ENCODE measurements at places on chromosomes 4 and X.

DNA sequence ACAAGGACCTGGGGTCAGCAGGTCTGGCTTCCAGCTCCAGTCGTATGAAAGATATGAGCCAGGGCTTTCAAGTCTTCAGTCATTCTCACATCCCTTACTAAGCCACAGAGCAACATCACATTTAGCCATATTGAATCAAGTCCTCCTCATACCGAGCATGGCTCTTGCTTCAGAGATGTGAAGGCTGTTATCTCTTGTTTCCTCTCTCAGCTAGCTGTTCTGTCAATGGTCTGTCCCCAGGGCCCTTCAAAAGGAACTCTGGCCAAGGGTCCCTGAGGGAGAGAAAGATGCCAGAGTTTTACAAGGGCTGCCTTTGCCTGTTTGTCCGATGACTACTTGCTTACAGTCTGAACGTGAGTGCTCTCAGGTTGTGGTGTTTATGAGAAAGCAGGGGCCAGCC, 30.5 kb downstream of the DOCK11 start:
- DNase-seq: no peak

- DNase-seq: no peak
Observed at GRCh38 chr4:73721435-73721834, 18.9 kb upstream of the CXCL8 start.

DNA sequence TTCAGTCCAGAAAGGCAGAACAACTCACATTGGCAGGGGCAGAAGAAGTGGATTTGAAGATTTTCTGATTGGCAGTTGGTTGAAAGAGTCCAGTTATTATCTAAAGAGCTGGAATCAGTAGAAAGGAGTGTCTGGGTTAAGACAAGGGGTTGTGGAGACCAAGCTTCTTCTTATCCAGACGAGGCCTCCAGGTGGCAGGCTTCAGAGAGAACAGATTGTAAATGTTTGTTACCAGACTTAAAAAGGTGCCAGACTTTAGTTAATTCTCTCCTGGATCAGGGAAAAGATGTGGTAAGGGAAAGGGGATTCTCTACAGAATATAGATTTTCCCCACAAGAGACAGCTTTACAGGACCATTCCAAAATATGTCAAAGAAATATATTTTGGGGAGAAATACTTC, 36.7 kb upstream of the TLR3 start:
- no peak for DNase-seq

DNA sequence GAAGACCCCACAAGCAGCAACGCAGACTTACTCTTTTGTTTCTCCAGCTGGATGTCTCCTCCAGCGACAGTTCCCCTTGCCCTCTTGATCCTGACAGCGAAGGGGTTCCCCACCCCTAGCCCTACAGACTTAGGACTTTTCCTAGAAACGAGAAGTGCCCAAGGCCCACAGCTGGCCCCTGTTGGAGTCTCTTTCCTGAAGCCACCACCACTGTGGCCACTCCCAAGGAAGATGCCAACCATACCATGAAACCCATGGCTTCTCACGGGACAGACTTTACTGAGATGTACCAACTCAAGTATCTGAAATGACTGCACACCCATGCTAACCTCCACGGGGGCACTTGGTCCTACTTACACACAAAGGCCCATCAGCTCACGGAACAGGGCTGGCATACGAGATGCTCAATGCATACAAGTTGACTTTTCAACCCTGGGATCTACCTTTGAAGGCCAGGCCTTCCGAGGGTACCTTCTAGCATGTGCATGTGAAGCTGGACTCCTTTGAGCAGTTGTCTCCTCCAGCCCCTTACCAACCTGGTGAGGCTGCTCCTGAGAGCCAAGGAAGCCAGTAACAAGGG, 924 bp upstream of the IRAK1 start:
- no peak for DNase-seq

Measured in activated T-helper 1 cell treated with anti-CD3 and anti-CD28 coated beads, Interleukin-12 subunit alpha, Interleukin-12 subunit beta, Interleukin-2, Interleukin-4 antibody, amounts not matched to agents 30 ng/mL and 10 ng/mL and 1 ng/mL, durations not matched to agents 14 hours and 24 hours and 36 hours (primary cell).